Fibroblast of skin of right biceps (primary cell): ENCODE measurements at places on chromosomes 12 and 14.

DNA sequence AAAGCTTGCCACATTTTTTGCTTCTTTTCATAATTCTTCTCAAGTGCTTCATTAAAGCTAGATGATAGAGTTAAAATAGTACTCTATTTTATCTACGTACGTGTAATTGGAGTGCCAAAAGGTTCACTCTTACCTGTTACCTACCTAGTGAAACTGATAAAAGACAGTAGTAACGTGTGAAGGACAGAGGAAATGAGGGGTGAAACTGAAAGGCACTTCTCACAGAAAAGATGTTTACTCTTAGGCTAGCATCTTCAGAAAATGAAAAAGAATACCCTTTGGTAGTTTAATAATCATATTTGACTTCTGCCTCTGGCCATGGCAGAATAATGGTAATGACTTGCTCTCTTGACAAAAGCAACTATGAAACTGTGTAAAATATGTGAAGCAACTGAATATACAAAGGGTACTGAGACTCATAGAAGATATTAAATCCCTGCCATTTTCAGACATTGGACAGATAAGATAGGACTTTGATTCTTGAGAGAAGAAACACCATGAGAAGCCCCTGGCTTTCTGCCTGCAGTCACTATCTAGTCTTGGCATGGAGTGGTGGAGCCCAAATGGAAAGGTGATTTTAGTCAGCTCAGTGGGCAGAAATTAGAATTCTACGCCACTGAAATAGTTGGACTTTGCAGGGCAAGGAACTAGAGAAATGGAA is 6.3 kb upstream of the EVL start:
- no peak for DNase-seq

DNA sequence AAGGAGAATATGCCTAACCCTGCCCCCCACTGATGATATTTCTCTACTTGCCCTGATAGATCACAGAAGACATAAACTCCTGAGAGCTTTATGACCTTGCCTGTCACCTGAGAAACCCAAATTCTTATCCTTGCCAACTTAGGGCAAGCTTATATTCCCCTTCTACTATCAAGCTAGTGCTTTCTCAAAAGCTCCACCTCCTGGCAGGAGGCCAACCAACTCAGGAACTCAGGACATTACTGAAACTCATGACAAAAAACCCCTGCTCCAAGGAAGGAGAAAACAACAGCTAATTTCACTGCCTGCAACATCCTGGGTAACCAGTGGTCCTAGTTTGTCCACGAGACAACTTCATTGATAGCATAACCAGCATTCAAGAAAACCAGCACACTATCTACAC is 60.9 kb upstream of the FSCB start:
- no peak for DNase-seq

DNA sequence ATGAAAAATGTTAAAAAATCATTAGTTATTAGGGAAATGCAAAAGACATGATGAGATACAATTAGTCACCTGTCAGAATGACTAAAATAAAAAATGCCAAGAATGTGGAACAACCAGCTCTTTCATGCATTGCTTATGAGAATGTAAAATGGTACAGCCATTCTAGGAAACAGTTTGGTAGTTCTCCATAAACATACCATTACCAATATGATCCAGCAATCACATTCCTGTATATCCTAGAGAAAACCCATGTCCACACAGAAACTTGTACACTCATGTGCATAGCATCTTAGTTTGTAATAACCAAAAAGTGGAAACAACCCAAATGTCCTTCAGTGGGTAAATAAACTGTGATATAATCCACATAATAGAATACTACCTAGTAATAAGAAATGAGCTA is 245.7 kb downstream of the FUT8 start:
- peak; percentile 75 for DNase-seq

DNA sequence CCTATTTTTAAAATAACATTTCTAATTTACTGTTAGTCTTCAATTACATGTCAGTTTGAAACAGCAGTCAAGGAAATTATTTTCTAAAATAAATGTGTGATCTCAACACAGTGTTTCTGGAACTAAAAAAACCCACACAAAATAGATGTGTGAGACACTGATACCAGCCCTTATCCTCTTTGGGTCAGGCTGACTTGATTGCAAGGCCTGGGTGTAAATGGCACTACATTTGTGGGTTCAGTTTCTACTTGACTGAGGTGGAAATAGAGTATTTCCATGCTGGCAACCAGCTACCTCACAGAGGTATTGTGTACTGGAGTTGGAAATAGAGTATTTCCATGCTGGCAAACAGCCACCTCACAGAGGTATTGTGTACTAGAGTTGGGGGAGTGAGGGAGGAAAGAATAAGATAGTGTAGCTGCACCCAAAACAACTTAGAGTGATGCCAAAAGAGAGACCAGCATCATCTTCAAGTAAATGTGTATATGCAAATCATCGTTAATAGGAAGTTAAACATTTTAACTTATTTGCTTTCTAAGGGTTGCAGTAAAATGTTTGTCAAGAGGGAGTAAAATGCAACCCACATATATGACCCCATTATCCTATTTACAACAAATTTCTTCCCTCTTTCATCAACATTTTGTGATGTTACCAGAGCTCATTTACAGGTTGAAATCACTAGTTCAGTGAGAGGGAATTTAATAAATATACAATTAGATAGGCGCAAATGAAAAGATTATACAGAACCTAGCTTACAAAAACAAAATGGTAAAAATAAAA is 10.7 kb upstream of the LYZ start:
- no peak for DNase-seq

- no peak for DNase-seq
Observed at GRCh38 chr14:69741055-69741454, 25.9 kb upstream of the SRSF5 start.

DNA sequence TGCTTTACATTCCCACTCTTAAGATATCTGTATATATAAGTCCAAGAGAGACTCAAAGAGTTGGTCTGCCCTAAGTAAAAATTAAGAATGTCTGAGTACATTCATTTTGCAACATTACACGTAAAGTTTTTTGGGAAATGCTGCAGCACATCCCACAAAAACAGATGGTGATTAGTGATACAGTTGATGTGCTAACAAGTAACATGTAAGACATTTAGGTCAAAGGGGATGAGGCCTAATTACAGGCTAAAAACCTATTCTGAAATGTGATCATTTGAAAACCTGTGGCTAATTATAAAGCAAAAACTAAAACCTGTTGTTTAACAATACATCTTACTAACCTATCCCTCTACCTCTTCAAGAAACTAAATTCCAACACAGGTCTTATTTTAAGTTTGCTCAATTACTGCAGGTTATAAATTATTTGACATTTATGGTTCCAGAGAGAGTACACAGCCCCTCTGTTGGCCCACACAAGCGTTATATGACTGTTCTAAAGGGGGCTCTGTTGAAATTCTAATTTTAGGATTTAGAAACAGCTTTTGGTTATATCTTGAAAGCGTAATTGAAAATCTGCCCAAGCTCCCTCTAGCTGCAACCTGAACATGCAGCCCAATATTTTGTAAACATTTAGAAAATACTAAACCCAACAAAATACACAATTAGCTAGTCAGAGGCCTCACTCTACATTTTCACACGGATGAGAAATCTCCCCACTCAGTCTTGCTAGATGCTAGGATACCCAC is 42.9 kb downstream of the BRAP start:
- DNase-seq, result no peak

- peak; percentile 2 for DNase-seq
Observed at GRCh38 chr14:85308531-85309300, 221.2 kb upstream of the FLRT2 start.

DNA sequence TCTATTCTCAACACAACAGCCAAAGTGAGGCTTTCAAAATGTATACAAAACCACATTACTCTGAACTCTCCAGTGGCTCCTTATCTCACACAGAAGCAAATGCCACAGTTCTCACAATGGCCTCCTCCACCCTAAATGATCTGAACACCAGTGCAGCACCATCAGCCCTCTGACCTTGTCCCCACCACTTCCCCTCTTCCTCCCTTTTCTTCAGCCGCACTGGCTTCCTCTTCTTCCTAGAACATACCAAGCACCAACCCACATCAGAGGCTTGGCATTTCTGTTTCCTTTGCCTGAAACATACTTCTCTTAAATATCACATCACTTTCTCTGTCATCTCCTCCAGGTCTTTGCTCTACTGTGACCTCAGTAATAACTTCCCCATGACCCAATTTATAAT is 66.3 kb downstream of the GPR135 start:
- no peak for DNase-seq

DNA sequence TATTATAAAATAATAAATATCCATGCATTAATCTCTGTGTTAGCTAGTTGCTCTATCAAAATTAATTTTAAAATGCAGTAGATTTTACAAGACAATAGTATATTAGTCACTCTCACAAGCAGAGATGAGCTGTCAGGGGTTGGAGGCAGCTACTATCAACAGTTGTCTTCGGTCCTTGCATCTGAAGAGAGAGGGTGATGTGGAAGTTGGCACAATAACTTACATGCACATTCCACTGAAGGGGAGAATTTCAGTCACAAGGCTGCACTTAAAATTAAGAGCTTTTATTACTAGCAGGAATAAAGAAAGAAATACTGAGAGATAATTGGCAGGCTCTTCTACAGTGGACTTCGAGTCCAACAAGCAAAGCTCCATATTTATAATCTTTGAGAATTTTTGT is 166.9 kb upstream of the DCN start:
- DNase-seq, result no peak

DNA sequence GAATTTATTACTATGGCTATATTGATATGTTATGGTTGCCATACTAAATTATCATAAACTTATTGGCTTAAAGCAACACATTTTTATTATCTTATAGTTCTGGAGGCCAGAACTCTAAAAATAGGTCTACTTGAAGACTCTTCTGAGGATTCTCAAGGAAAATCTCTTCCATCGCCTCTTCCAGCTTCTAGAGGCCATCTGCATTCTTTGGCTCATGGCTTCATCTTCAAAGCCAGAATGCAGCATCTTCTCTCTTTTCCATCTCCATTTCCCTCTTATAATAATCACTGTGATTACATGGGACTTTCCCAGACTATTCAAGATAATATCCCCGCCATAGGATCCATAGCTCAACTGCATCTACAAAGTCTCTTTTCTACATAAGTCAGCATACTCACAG is 385.4 kb downstream of the RMST start:
- no peak for DNase-seq

- DNase-seq, result peak; percentile 93
Observed at GRCh38 chr12:124837958-124838803, 25.5 kb downstream of the SCARB1 start.

DNA sequence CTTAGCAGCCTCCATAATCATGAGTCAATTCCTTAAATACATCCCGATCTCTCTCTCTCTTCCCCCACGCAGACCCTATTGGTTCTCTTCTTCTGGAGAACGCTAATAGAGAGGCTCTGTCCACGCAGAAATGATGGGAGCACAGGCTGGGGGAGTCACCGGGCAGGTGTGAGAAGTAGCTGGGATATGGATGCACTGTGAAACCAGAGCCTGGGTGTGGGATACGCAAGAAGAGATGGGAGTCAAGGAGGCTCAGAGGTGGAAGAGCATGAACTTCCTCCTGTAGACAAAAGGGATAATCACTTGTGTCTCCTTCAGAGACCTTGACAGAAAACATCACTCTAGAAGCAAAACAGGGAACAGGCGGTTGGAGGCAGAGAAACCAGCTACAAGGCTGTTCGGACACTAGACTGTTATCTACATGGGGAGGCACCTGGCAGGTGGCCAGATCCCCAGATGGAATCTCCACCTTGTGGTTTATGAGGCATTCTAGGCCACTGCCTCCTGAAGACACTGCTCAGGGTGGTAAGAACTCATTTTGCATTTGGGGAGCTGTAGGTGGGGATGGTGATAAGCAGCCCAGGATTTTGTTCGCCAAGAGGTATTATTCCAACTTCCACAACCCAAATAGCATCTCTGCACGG is 7.2 kb upstream of the SELPLG start:
- DNase-seq, result peak; percentile 64

DNA sequence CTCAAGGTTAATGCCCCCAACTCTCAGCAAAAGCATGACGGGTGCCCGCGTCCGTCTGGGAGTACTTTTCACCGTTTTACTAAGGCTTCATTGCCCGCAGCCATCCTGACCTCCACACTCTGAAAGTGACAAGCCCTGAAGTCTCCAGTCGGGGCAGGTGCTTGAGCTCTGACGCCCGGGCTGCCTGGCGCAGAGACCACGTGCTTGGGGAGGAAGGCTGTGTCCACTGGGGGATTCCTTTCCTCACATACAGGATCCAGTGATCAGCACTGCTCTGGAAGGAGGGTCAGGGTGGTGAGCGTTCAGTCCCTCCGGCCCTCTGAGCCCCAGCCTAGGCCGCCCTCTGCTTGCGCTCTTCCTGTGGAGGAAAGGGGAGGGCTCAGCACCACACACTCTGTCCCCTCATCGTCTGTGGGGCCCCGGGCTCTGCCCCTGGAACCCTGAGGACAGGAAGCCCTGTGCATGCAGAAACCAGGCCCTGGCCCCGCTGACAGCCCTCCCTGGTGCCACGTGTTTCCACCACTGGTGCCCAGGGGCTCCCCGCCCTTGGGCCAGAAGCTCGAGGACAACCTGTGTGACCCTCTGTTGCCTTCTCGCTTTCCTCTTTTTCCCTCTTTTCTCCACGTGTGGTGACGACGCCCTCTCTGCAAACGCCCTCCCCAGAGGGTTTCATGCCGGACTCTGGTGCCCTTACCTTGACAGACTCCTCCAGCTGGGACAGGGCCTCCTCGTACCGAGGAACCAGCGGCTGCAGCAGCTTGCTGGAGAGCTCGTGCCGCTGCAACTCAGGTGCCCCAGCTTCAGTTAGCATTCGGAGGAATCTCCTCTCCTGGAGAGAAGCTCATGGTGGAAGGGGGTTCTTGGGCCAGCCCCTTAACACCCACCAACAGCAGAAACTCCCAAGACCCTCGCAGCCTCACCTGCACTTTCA is 4.9 kb downstream of the DDX51 start:
- no peak for DNase-seq

DNA sequence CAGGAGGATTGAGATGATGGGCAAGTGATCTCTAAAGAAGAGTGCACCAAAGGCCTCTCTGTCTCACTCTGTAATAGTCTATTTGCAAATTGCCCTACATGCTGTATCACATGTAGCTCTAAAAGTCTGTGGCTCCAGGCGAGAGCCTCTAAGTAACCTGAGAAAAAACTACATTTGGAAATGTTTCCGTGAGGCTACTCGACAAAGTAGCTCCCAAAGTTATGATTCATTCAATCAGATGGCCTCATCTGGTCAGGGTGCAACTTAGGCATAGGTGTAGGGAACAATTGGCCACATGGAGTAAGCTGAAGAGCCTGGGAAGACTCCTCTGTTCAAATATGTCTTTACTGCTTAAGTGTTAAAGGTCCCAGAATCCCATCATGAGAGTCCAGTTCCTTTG is 155.4 kb upstream of the PLEKHG7 start:
- DNase-seq, result no peak

DNA sequence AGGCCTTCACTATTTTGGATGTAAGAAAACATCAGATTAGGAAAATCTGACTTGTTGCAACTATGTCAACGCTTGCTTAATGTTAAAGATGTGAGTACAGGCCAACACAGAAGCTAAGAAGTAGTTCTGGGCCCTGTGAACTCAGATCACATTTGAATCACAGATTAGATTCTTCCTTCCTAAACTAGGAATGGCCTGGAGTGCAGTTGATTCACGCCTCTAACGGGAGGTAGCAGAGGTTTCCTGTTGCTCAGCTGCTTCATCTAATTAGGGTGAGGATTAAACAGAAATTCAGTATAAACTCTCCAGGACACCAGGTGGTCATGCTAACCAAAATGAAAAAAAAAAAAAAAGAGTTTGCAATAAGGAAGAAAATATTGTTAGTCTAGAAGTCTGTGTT is 314.3 kb downstream of the TRHDE start:
- no peak for DNase-seq

- no peak for DNase-seq
Observed at GRCh38 chr12:4134448-4135263, 138.9 kb upstream of the CCND2 start.
